SK-N-DZ (cell line): ENCODE measurements at places on chromosomes 1 and 21.

GRCh38 chr1:51978099-51978498 lies 12.4 kb downstream of the RAB3B start:
- DNase-seq: no peak

- DNase-seq: no peak
Observed at GRCh38 chr1:197210426-197210825, 57.6 kb upstream of the CRB1 start.

- DNase-seq: no peak
Observed at GRCh38 chr1:117959364-117959763, 29.8 kb downstream of the WDR3 start.

DNA sequence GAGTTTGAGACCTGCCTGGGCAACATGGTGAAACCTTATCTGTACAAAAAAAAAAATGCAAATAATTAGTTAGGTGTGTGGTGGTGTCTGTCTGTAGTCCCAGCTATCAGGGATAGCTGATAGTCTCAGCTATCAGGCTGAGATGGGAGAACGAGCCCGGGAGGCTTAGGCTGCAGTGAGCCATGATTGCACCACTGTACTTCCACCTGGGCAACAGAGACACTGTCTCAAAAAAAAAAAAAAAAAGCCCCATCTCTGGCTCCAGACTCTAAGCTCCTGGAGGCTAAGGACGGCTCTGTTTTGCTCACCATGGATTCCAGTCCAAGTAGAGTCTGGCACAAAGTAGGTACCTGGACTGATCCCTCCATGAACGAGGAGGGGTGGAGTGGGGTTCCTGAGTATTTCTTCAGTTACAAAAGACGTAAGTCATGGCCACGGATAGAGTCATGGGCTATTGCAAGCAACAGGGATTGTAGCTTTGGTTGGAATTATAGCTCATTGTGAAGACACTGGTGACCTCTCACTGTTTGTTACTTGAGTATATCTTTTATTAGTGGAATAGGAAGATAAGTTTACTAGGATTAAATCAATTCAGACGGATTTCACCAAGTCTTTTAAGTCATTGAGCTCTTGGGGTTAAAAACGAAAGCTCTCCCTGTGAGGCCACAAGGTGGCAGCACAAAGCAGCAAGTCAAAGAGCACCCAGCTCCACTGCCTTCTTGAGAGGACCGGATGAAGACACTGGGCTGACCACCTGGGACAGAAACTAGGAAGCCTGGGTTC lies 35.6 kb upstream of the TMEM61 start:
- peak; percentile 70 for DNase-seq

DNA sequence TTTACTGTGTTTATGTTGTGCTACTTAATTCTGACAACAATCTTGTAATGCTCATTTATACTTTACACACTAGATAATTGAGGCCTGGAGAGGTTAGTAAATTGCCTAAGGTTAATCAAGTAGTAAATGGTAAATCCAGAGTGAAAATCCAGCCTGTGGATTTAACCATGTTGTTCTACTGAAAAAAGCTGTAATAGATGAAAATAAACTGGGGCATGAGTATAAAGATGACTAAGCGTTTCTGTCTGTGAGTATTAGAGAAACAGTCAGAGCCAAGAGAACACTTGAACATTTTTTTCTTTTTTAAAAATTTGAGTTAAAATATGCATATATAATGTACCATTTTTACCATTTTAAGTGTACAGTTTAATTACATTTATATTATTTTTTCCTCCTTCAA lies 47.9 kb upstream of the LEPR start:
- DNase-seq: no peak

DNA sequence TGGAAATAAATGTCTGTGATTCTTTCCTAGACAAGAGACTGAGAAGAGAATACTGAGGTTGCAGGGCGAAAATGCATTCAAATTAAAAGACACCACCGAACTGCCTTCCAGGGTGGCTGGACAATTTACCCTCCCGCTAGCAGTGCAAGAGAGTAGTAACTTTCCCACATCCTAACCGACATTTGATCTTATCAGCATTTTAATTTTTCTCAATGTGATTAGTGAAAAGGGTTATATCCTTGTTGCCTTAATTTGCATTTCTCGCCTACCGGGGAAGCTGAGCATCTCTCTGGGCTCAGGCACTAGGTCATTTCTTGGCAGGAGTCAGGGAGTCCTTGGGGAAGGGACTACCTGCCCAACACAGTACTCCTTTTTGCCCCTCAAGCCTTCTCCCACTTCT lies 2.8 kb downstream of the TNFRSF8 start:
- no peak for DNase-seq

- peak; percentile 63 for DNase-seq
Observed at GRCh38 chr1:246355411-246356230, 151.5 kb downstream of the SMYD3 start.
